Glomerular endothelial cell (primary cell): ENCODE measurements at places on chromosomes 12 and 14. TPM values are rescaled to one million over a fixed set of nuclear protein-coding genes. Genes with fewer than 3 reads are reported as not detected.

GRCh38 chr14:100580316-100581227 is 6.6 kb downstream of the BEGAIN start:
- no peak for DNase-seq

GRCh38 chr14:89175881-89176799 is 240.9 kb downstream of the FOXN3 start:
- no peak for DNase-seq

- no peak for DNase-seq
Measured at GRCh38 chr12:113794774-113795173, 171.4 kb downstream of the RBM19 start.

GRCh38 chr12:45294906-45295305 is 79.0 kb downstream of the ANO6 start:
- no peak for DNase-seq

GRCh38 chr12:50665609-50666008 is 98.3 kb upstream of the ATF1 start:
- DNase-seq: no peak

DNA sequence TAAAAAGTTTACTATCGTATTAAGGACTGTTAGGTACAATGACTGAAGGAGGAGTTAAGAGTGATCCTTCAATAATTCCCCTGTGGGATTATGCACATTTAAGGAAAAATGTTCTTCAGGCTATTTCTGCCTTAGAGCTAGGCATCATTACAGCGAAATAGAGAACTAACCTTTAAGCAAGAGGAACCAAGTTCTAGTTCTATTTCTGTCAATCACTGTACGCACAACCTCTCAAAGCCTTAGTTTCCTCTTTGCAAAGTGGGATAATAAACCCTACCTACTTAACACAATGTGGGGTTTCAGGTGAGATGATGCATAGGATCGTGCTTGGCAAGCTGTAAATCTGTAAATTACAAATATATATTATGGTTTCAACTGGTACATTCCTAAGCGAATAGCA is 15.4 kb downstream of the NTF3 start:
- no peak for DNase-seq

DNA sequence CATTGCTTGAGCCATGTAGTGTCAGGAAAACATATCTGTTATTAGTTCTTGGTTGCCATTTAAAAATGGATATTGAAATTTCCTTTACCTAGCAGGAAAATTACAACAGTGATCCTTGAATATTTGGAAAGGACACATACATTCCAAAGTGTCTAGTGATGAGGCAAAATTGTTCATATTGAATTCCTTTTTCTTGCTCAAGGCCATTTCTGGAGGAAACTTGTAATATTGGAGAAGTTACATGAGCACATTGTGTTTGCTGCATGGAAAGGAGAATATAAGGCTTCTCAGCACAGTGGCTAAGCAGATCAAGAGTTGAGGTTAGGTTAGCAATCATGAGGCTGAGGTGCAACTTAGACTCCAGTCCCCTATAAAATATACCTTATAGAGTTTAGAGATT is 121.9 kb downstream of the PDE3A start:
- DNase-seq: no peak

GRCh38 chr12:26231470-26231869 is 36.1 kb downstream of the SSPN start:
- DNase-seq: no peak

Gene TMEM132C
- not detected in 2 replicates for total RNA-seq

Gene TDRD9
- 0.10 and 5.0 TPM in 2 replicates for total RNA-seq

- no peak for DNase-seq
Measured at GRCh38 chr12:90299121-90299520, 590.5 kb upstream of the ATP2B1 start.

Gene KCNH3
- not detected in 2 replicates for total RNA-seq

DNA sequence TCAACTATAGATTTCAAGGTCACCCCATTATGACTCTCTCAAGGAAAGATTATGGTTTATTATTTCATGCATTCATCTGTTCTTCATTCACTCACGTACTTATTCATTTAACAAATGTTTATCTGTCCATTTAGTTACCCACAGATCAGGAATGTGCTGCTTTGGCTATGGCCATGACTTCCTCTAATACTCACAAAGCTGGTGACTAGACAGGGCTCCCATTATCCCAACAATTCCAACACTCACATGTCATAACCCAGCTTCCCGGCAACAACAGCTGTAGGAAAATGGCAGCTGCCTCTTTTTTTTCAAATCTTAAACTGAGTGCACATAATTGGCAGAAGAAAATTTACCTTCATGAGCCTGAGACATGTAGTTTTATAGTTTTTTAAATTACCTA is 190.8 kb upstream of the CCDC196 start:
- no peak for DNase-seq

GRCh38 chr12:99024191-99024590 is 379.1 kb downstream of the APAF1 start:
- no peak for DNase-seq

- DNase-seq: no peak
Measured at GRCh38 chr12:111780615-111781014, 13.9 kb downstream of the ALDH2 start.

- DNase-seq: no peak
Measured at GRCh38 chr12:21697904-21698630, 40.4 kb upstream of the LDHB start.

- no peak for DNase-seq
Measured at GRCh38 chr12:76030341-76031080, 1.1 kb downstream of the PHLDA1 start.

DNA sequence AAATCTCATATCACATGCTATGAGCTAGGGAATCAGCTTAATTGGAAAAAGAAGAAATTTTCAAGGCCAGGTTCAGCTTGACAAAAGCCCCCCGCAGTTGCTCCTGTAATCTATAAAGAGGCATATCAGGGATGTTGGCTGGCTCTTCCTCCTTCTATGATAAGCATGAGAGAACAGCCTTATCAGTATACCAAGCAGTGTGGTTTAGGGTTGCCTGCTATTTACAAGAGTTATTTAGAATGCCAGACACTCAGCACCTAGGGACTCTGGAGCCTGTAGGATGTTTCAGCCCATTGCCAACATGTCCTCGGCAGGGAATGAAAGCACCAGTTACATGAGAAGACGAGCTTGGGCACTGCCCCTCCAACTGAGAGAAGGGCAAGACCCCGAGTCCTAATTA is 89.5 kb upstream of the TMPO start:
- no peak for DNase-seq

GRCh38 chr12:7723926-7724325 is 12.7 kb downstream of the DPPA3 start:
- no peak for DNase-seq

DNA sequence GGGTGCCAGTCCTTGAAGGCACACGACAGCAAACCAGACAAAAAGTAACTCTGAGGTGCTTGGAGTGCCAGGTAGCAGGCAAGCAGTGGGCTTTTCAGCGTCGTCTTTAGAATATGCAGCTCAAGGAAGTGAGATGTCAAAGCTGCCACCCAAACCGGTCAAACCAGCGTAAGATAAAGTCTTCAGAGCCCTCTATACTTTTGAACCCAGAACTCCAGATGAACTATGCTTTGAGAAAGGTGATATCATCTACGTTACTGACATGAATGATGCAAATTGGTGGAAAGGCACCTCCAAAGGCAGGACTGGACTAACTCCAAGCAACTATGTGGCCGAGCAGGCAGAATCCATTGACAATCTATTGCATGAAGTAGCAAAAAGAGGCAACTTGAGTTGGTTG is 95.9 kb downstream of the TBX3 start:
- no peak for DNase-seq

Gene MYF5
- total RNA-seq: not detected in 2 replicates

DNA sequence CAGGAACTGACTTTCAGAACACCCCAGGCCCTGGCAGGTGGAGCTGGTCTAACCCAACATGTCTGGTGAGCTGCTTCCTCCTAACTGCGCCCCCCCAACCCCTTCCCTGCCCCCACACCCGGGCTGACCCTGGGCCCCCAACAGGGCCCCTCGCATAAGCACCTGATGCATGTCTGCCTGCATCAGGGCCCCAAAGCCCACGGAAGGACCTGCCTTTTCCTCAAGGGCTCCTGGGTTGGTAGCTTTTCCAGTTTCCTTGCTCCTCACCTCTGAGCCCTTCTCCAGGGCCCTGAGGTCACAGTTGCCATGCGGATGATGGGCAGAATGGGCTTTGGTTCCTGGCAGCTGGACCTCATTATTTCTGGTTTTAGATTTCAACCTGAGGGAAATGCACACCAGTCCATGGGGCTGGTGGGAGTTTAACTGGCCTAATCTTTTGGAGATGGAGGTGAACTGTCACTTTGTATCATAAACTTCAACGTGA is 18.5 kb downstream of the TESC start:
- DNase-seq: no peak

DNA sequence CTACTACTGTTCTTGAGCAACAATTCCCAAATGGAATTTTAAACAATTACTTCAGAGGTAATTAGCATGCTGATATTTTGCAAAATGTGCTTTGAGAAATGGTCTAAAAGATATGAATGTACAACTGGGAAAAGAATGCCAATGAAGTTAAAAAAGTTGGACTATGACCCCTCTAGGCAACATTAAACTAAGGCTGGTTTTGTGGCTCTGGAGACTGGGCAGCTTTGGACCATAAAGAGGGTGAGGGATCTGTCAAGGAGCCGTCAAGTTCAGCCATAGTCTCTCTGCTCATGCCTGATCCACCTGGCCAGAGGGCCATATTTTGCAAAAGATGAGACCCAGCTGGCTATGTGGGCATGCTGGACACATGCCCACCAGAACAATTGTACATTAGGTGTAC is 38.8 kb downstream of the CMAS start:
- no peak for DNase-seq
